ENCODE measurements at places on chromosomes 11 and 22.

GRCh38 chr11:3051196-3052108 is 5.8 kb downstream of the CARS1 start:
- no peak for DNase-seq

- DNase-seq = peak; percentile 86
Observed at GRCh38 chr11:102436561-102436960, 16.0 kb downstream of the TMEM123 start.

GRCh38 chr11:86211619-86212018 is 32.9 kb upstream of the EED start:
- DNase-seq = no peak

- DNase-seq = no peak
Observed at GRCh38 chr11:79179087-79179486, 261.7 kb downstream of the TENM4 start.

DNA sequence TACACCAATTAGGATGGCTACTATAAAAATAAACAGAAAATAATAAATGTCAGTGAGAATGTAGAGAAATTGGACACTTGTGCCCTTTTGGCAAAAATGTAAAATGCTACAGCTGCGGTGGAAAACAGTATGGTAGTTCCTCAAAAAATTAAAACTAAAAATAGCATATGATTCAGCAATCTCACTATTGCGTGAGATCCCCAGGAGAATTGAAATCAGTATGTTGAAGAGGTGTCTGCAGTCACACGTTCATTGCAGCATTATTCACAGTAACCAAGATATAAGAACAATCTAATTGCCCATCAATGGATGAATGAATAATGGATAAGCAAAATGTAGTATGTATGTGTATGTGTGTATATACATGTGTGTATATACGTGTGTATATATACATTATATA is 6.8 kb downstream of the OR52N2 start:
- DNase-seq = no peak

DNA sequence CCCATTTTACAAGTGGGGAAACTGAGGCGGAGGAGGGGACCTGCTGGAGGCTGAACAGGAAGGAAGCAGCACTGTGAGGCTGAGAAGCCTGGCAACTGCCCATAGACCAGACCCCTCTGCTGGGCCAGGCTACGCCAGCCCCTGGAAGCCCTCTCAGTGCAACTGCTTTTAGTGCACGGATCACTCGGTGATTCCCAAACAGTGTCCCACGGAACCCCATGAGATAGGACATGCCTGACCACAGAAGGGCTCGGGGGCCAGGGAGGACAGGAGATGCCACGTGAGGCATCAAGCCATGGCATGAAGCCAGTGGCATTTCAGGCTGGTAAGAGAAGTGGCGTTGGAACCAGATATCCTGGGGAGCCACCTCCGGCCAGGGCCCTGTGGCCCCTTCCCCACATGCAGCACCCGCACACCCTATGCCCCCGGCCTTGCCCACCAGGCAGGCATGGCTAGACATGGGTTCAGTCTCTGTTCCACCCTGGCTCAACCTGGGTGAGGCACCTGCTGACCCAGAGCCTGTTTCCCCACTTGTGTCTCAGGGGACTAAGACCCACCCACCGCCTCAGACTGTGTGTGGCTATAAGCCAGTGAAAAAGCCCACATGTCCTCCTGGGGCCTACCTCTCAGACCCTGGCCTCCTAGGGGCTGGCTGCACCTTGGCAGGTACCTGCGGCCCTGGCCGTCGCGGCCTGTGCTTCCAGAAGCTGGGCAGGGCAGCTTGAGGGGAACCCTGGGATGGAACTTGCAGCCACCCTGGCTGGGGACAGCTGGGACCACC is 84.1 kb downstream of the WNT7B start:
- no peak for DNase-seq

GRCh38 chr22:31995046-31995445 is 48.0 kb upstream of the SLC5A1 start:
- no peak for DNase-seq

GRCh38 chr11:2488004-2488403 is 43.2 kb downstream of the KCNQ1 start:
- DNase-seq = no peak

DNA sequence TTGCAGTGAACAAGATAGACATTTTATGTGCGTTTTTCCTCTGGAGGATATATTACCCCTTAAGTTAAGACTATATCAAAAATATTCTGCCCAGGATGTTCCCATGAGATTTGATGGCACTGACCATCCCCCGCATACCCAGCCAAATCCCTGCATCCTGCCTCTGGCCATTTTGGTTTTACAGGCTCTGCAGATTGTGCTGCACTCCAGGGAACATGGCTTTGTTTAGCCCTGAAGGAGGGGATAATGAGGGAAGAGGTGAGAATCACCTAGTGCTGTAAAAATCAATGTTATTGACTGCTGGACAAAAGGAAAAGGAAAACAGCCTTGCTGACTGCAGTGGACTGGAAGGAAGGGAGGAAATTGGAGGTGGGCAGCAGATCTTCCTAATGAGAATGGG is 717.4 kb downstream of the DLG2 start:
- no peak for DNase-seq

GRCh38 chr11:75718419-75719339 is 1.0 kb downstream of the MOGAT2 start:
- DNase-seq = no peak

DNA sequence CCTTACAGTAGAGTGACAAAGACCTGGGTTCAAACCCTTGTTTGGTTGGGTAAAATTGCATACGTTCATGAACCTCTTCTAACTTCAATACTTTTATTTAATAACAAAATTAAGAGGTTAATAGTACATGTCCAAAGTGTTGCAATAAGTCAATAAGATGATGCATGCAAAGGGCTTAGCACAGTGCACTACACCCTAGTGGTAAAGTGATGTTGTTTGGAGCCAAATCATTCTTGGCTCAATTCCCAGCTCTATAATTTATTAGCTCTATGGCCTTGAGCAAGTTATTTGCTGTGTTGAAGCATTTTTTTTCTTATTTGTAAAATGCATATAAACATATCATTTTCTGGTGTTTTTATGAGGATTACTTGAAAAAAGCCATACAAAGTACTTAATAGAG is 945.3 kb downstream of the LRRC4C start:
- no peak for DNase-seq

- peak; percentile 65 for DNase-seq
Observed at GRCh38 chr11:110086892-110087309, 6.3 kb upstream of the ZC3H12C start.

DNA sequence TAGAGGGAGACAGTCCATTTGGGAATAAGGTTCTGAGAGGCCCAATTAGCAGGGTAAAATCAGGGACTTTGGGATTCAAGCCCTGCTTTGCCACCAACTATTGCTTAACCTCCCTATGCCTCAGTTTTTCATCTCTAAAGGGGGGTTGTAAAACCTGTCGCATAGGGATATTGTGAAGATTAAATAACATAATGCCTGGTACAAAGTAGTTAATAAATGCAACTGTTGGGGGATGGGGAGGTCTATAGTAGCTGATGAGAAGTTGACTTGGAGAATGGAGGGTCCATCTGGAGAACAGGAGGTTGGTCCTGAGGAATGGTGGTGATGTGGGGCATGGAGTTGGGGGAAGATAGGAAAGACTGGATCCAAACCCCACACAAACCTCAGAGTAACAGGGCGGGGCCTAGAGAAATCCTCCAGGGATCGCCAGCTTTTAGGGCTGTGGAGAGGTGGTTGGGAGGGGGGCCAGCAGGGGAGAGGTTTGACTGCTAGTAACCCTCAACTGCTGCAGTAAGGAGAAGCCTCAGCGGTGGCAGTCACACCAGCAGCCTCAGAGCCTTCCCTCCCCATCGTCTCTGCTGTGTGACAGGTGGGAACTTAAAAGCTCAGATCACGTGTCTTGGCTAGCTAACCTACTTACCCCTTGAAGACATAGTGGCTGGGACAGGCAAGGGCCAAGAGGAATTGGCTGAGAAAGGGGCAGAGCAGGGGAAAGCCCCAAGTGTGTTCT is 1.1 kb upstream of the ABCG4 start:
- DNase-seq = no peak

DNA sequence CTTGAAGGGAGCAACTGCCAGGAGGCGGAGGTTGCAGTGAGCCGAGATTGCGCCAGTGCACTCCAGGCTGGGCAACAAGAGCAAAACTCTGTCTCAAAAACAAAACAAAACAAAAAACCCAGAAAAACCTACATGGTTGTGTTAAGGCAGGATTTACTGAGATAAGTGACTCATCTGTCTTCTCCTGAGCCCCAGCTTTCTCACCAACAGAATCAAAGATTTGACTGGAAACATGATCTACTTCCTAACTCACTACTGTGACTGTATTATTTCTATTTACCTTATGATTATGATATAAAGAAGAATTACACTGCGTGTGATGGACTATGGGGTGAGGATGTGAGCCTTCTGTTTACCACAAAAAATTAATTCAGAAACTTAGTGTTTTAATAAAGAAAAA is 21.8 kb downstream of the FAM118B start:
- no peak for DNase-seq

DNA sequence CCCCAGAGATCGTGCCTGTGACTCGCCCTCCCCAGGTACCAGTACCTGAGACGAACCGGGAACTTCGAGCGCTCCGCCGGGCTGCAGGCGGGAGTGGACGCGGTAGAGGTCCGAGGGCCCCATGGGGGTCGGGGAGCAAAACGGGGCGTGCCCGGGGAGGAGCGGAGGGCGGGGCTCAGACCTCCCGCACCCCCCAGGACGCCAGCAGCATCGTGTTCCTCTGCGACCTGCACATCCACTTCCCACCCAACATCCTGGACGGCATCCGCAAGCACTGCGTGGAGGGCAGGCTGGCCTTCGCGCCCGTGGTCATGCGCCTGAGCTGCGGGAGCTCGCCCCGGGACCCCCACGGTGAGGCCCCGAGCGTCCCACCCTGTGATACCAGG is 10.8 kb downstream of the B4GALNT4 start:
- no peak for DNase-seq

- DNase-seq = no peak
Observed at GRCh38 chr11:104803776-104804175, 94.5 kb downstream of the CASP12 start.

Measured in GM04504 (cell line).